Inflammatory macrophage (primary cell): ENCODE measurements at places on chromosomes 16 and 17.

- DNase-seq, result no peak
These were observed 808.3 kb upstream of the EEF2KMT start for GRCh38 chr16:5905935-5906334.

GRCh38 chr16:13425836-13426235 is 494.1 kb upstream of the ERCC4 start:
- peak; percentile 20 for DNase-seq

DNA sequence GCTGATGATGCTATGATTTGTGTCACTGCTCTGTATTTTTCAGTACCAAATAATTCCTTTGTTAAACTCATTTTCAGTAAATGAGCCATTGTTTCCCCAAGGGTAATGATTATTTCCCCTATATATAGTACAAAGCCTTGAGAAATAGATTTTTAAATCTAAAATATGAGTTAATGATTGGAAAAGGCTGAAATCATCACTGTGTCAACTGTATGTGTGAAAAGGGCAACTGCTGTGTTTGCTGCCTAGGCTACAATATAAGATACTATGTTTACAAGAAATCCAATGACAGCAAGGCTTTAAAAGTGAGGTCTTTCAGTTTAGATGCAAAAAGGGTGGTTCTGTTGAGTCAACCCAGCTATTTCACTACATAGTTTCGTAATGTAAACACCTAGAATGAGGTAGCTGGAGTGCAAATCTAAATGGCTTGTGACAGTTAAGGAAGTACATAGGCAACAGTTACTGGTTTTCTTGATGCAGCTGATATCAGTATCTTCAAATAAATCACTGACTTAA is 15.3 kb downstream of the NLK start:
- peak; percentile 83 for DNase-seq

GRCh38 chr17:78573955-78574354 is 3.2 kb downstream of the DNAH17 start:
- no peak for DNase-seq

GRCh38 chr17:75590849-75591721 is 3.5 kb downstream of the MYO15B start:
- no peak for DNase-seq

- peak; percentile 69 for DNase-seq
These were observed 1.6 kb downstream of the BAHCC1 start for GRCh38 chr17:81396722-81397313.

GRCh38 chr17:64585146-64585545 is 77.0 kb downstream of the SMURF2 start:
- DNase-seq, result no peak

DNA sequence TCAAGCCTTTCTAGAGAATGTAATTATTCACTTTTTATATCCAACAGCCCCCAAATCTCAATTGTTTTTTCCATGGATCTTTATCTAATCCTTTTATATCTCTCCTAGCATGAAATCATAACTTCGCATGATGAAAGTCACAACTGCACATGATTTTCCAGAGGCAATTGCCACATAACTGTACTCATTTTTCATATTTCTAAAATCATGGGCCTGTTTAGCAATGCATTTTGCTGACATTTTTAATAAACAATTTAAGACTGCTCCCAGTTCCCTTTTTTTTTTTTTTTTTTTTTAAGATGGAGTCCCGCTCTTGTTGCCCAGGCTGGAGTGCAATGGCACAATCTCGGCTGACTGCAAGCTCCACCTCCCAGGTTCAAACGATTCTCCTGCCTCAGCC is 83.5 kb downstream of the VMP1 start:
- peak; percentile 83 for DNase-seq

DNA sequence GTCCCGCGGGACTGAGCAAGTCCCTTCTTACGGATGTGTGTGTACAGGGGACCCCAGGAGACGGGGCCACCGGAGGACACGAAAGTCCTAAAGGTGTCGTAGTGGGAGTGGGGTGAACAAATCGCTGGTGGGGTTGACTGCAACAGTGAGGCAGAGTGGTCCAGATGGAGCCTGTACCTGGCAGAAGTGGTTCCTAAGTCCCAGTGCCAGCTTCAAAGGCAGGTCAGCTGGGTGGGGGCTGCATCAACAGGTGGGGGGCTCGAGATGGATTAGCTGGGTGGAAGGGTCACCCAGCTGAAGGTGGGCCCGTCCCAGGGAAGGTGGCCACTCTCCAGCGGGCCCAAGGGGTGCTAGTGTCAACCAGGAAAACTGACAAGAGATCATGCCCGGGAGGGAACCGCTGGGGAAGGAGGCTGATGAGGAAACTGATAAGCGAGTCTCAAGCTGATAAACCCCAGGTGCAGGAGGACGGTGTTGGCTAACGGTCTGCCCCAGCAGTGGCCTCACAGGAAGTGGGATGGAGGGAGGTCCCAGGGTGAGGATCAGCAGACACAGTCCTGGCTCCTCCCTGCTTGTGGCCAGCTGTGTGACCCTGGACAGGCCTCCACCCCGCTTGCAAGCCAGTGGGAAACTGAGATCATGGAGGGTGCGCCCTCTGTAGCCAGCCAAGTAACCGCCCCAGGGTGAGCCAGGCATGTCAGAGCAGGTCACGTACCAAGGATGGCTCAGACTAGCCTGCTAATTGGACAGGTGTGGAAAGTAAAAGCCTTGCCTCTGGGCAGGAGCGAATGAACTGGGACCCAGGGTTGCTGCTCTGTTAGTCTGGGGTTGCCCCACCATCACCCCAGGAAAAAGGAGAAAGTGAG is 1.0 kb downstream of the ORAI3 start:
- DNase-seq, result peak; percentile 81

DNA sequence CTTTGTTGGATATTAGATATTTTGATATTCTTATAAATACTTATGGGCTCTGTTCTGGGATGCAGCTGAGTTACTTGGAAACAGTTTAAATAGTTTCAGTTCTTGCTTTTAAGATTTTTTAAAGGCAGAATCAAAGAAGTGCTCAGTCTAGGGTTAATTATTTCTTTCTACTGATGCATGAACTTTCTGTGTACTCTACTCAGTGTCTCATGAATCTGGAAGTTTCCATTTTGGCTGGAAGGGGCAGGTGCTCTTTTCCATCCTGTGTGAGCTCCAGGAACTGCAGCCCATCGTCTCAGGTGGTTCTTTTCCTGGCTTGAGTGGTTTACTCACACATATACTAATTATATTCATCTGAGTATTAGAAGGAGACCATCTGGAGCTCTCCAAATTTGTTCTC is 61.1 kb upstream of the CPHXL start:
- DNase-seq, result no peak

- DNase-seq, result peak; percentile 16
These were observed 167.7 kb upstream of the CIBAR2 start for GRCh38 chr16:85279825-85280545.

- DNase-seq, result no peak
These were observed 80.9 kb upstream of the TEKT1 start for GRCh38 chr17:6912110-6913051.

GRCh38 chr17:58504826-58505351 is 9.5 kb downstream of the MTMR4 start:
- peak; percentile 60 for DNase-seq

DNA sequence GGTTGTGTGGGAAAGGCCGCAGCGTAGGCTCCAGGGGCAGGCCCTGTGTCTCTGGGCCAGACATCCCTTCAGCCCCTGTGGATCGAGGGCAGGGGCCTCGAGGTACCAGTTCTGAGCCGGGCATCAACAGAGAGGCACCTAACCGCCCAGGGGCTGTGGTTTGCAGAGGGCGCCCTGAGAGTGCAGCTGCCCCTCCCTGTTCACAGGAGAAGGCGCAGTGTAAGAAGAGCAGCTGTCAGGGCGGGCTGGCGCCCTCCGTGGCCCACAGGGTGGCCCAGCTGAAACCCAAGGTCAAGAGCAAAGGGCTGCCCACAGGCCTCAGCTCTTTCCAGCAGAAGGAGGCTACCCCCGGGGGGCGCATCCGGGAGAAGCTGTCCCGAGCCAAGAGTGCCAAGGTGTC is 56.5 kb downstream of the ACTG1 start:
- DNase-seq, result no peak

- no peak for DNase-seq
These were observed 10.0 kb upstream of the RIPOR1 start for GRCh38 chr16:67518676-67519075.

- DNase-seq, result no peak
These were observed 20.2 kb downstream of the SPNS2 start for GRCh38 chr17:4518901-4519300.

DNA sequence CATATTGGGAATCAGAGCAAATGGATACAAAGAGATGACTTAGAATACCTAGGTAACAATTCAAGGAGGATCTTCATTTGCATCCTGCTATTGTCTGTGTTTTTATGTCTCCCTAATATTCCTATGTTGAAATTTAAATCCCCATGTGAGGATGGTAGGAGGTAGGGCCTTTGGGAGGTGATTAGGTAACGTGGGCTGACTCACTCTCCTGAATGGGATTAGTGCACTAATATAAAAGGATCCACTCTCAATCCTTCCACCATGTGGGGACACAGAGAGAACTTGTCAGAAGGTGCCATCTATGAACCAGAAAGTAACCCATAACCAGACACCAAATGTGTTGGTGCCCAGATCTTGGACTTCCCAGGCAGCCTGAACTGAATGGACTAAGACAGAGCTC is 83.4 kb downstream of the CDH8 start:
- DNase-seq, result no peak

- no peak for DNase-seq
These were observed 7.8 kb downstream of the IRX5 start for GRCh38 chr16:54938212-54939028.
